ENCODE measurements at places on chromosomes 4 and X.

GRCh38 chrX:50967736-50968135 lies 57.2 kb downstream of the BMP15 start:
- peak; percentile 74 for DNase-seq

DNA sequence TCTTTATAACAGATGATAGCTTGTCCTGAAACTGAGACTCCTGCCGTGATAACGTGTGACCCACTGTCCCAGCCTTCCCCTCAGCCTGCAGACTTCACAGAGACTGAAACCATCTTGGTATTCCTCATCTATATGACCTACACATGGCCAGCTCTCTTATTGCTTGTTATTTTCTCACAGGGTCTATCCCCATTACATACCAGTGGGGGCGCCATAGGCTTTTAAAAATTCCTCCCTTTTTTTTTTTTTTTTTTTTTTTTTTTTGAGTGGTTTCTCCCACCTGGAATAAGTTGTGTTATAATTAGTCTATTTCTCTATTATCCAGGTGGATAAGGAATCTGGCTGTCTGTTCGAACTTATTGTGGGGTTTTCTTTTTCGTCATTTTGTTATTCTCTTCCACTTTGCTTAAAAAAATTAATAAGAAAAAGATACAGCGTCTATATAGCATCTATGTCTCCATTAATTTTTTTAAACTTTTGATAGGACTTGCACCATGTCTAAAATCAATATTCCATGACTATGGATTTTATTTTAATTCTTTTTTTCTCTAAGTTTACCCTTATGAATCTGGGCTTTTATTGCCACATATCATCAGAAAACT lies 47.2 kb downstream of the GYG2 start:
- DNase-seq = no peak

DNA sequence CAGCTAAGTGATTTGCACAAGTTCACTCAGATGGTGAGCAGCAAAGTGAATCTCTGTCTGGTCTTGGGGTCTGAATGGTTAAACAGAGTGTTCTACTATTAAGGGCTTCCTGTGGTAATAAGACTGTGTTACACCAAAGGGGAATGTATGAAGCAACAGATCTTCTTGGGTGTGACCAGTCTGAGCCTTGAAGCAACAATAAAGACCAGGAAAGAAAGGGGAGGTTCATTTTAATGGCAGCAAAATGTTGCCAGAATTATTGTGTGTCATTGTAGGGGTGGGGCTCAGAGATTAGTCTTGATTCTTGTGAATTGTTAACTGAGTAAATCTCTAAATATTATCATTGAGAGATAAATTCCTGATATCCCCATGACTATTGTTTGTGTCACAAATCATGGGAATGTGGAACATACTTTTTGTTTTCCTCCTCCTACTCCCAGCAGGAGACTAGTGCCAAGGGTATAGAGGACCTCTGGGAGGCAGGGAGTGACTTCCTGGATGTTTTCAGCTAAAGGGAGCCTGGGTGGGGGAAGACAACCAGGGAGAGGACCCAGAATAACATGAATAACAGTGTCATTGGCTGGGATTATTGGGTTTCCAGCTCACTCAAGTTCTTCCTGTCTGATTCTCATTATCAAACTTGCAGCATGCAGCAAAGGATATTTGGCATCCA lies 141.4 kb upstream of the PAK3 start:
- no peak for DNase-seq

- DNase-seq = peak; percentile 95
Measured at GRCh38 chrX:35351212-35351611, 408.6 kb downstream of the FAM47B start.

GRCh38 chr4:38785901-38786402 lies 3.2 kb upstream of the TLR10 start:
- DNase-seq = no peak

DNA sequence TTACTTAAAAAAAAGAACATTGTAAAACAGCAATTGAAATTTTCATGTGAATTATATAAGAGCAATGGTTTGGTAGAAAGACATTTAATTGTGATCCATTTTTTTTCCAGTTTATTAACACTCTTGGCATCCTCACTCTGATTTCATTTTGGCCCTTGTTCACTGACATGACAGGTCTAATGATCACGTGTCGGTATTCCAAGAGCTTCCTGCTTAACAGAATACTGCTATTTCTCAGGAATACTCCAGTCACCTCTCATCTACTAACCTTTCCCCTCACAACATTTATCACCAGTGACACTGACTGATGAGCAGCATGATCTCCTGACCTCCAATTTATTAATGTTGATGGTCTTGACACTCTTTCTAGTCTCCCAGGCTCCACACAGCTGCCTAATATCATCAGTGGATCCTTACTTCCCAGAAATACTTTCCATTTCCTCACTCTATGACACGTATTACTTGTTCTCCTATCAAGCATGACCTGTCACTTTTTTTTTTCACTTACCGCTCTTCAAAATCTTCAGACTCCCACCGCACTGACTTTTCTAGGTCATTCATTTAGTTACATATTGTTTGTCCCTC lies 847.8 kb upstream of the SLIT2 start:
- no peak for DNase-seq

DNA sequence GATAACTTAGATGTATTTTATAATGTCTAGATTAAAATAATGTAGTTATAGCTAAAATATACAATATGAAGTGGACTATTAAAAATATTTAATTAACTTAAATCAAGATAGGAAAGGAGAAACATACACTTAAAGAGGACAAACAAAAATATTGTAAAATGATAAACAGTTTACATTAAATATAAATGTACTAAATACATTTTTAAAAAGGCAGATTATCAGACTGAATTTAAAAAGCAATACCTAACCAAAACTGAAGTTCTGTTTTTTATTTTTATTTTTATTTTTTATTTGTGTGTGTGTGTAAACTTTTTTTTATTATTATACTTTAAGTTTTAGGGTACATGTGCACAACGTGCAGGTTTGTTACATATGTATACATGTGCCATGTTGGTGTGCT lies 811.6 kb upstream of the INTU start:
- DNase-seq = no peak

DNA sequence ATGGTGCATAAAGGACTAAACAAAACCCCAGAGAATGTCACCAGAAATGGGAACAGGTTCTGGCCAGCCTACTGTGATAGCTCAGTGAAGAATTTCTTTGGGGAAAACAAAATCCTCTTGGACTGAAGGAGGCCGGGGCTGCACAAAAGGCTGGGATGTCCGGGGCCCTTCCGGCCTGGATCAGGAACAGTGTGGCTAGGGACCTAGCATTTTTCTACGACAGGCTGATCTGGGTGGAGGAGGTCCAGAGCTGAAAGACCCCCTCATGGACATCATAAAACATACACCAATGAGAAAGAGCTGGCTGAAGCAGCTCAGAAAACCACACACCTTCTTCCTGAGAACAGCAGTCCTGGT lies 94.7 kb downstream of the BCOR start:
- no peak for DNase-seq

DNA sequence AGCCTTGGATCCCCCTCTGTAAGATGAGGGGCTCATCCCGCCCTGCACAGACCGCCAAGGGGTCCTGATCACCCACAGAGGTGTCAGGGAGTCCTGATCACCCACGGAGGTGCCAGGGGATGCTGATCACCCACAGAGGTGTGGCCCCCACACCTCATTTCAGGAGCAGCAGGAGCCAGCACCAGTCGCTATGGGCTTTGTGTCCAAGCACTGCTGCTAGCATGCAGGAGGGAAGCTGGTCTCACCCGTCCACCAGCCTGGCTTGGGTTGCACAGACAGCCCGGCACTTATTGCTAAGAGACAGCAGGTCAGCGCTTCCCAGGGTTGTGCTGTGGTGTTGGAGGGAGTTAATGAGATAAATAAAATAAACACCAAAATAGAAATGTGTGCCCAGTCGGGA lies 88.5 kb downstream of the ADRA2C start:
- DNase-seq = no peak

- no peak for DNase-seq
Measured at GRCh38 chrX:153305972-153306371, 15.6 kb downstream of the PNMA6F start.

GRCh38 chr4:105057370-105058105 lies 89.1 kb upstream of the TET2 start:
- no peak for DNase-seq

Measured in mammary epithelial cell (primary cell).